ENCODE measurements at places on chromosomes 11 and 22.

GRCh38 chr11:119880143-119880542 lies 151.1 kb upstream of the NECTIN1 start:
- no peak for DNase-seq

DNA sequence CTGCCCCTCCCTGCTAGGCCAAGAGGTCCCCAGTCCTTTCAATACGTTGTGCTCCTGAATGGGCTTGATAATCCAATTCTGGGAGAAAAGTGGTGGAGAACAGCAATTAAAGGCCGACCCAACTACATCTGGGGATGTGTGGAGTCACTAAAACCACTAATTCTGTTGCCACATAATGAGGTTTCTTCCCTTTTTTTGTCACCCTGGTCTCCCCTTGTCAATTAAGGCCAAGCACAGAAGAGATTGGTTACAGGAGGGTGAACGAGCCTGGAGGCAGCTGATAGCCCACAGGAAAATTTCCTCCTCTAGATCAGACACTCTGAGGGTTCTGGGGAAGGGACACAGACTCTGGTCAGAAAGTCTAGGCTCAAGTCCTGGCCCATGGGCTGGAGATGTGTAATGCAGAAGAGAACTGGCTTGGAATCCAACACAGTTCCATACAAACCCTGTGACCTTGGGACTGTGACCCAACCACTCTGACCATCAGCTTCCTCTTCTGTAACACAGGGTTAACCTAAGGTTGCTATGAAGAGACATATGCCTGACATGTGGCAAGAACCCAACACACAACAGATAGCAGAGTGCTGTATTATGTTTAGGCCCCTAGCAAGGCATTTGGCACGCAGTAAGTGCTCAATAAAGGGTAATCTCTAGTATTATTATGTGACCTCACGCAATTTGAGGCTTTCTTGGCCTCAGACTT lies 146.4 kb downstream of the CHST1 start:
- DNase-seq = no peak

DNA sequence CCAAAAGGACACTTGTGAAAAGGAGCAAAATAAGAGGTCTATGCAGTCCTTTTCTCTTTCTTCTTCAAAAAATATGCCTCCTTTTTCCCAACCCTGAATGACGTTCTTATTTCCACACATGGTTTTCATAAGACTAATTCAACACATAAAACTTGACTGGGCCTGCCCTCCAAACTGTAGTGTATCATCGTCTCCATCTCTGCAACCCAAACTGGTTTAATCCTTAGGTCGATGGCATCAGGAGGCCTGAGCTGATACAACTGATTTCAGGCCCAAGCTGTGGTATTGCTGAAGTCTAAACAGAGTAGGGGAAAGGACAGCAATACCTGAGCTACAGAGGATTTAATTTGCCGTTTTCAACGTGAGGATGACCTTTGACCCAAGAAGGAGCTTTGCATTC lies 130.0 kb upstream of the MTNR1B start:
- DNase-seq = no peak

GRCh38 chr11:112610494-112610893 lies 349.8 kb upstream of the PLET1 start:
- DNase-seq = no peak

DNA sequence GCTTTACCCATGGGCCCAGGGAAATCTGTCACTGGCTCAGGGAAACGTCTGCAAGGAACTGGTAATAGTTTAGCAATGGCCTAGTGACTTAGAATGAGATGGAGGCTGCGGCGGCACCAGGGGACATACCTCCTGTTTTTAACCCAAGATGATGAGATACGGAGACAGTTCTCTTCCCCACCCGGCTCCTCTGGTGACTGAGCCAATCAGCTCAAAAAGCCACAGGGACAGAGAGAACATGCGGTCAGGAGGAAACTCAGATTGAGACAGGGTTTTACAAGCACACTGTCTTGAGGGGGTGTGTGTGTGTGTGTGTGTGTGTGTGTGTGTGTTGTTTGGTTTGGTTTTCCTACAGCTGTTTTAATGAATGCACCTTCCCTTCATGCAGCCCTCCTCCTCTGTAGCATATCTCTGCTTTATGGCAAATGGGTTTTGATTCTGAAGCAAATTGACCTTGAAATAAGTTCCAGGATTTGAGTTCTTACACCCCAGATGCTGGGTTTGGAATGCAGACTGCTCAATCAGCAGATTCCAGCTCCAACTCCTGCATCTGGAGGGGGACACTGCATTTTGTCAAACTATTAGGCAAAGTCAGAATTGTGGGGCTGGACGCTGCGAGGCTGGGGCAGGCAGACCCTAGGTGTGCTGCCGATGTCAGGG lies 246.2 kb downstream of the NTM start:
- DNase-seq = no peak

- DNase-seq = no peak
These were observed 35.0 kb upstream of the SLC35C1 start for GRCh38 chr11:45769960-45770359.

DNA sequence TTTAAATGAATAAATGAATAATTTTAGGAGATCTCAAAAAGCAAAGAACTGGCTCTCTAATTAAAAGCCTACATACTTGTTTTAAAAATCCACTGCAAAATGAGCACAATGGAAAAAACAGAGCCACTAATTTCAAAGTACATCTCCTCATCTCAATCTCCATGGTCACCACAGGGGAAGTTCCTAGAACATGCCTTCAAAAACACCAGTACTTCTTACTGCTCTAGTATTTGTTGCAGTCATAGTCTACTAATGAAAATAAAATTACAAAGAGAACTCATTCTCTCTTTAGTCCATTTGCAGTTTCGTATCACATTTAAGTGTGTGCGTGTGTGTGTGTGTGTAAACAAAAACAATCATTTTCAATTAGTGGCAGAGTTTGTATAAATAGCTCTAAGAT lies 54.0 kb downstream of the PIK3C2A start:
- DNase-seq = no peak

DNA sequence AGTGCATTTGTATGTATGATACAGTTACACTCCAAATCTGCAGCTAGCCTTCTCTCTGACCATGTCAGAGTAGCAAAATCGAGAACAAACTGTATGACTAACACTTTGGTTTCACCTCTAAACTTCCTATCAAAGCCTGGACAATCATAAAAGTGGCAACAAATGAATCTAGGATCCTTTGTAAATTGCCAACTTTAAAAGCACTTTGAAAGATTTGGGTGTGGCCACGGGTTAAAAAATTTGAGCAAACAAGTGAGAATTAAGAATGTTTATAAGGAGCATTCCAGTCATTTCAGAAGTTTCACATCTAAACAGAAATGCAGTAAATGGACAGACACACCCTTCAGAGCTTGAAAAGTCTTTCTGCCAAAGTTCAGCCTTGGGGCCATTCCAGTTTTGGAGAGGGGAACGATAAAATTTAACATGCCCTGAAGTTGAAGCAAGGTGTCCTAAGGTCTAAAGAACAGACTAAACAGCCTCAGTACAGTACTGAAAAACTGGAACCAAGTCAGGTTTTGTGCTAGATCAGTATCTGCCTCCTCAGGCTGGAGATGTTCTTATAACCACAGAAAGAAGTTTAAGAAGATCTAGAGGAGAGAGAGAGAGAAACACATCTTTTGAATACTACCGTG lies 181.9 kb upstream of the BDNF start:
- DNase-seq = no peak

GRCh38 chr11:1493650-1494244 lies 7.2 kb upstream of the MOB2 start:
- no peak for DNase-seq

DNA sequence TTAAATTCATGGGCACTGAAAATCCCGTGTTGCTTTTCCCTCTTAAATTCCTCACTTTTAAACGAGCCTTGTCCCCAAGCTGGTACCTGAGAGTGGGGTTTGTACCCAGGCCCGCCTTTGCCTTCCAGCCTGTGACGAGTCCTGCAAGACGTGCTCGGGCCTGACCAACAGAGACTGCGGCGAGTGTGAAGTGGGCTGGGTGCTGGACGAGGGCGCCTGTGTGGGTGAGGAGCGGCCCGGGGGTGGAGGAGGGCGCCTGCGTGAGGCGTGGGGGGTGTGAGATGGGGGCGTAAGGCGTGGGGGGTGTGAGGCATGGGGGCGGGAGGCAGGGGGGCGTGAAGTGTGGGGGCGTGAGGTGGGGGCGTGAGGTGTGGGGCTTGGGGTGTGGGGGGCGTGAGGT lies 4.0 kb downstream of the CRELD2 start:
- no peak for DNase-seq

All from activated CD4-positive, alpha-beta memory T cell treated with anti-CD3 and anti-CD28 coated beads for 36 hours (primary cell).